ENCODE measurements at places on chromosomes 3 and 15.

- DNase-seq = no peak
These were observed 80.8 kb downstream of the OPA1 start for GRCh38 chr3:193673845-193674244.

- no peak for DNase-seq
These were observed 100.6 kb downstream of the DCLK3 start for GRCh38 chr3:36663666-36664291.

DNA sequence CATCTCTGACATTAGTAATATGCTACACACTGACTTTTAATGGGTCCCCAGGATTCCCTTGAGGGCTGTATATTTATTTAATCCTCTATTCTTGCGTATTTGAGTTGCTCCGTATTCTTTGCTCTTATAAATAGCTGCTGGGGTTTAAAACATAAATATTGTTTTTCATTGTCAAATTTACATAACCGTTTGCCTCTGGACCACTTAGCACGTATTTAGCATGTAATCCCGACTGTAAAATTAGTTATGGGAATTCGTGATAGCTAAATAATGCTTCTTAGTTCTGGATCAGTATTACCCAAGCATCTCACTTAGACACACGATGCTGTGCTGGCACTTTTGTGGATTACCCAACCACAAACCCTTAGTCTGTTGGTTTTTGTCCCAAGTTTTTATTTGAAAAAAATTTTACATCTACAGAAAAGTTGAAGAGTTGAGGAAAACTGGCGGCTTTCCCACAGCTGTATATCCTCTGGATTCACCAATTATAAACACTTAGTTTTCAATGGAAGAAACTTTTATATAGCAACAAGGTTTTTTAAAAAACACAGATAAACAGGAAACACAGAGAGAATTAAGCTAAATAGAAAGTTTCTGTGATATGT lies 296.8 kb upstream of the TPM1 start:
- no peak for DNase-seq

DNA sequence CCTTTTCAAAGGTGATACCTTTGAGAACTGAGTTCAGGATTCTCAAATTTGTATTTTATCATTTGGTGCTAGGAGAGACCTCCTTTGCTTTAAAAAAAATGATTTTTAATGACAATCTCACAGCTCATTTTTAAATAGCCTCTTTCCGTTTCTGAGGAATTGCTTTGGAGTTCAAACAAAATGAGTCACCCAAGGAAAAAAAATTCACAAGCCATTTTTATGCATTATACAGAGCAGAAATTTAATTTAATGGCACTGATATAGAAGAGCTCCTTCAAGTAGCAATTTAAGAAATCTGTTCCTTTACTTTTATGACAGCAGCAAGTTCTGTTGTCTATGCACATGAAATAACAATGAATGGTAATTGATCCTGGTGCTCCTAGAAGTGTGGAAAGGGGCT lies 337.9 kb upstream of the KCNMB2 start:
- no peak for DNase-seq

DNA sequence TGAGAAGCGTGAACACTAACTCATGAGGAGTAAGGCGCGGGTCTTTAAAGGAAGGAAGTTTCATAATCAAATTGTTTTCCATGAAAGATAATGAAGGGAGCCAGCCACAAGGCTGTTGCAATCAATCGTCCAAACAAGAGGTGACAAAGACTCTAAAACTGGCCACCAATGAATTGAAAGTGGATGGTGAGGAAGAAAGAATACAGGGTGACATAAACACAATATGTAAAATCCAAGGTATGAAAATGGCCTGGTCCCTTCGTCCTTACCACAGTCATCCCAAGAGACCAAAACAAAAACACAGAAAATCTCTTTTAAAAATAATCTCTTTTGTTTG lies 12.0 kb downstream of the CD86 start:
- no peak for DNase-seq

- DNase-seq = no peak
These were observed 2.9 kb downstream of the GATA2 start for GRCh38 chr3:128489927-128490649.

GRCh38 chr3:48222616-48223513 lies at the start of gene CAMP:
Gene CAMP, plus strand, starts transcription at chr3:48223495. Its CDS starts 17 bp downstream, at chr3:48223512.
- DNase-seq = no peak

- no peak for DNase-seq
These were observed 43.0 kb downstream of the LIPC start for GRCh38 chr15:58474741-58475323.

DNA sequence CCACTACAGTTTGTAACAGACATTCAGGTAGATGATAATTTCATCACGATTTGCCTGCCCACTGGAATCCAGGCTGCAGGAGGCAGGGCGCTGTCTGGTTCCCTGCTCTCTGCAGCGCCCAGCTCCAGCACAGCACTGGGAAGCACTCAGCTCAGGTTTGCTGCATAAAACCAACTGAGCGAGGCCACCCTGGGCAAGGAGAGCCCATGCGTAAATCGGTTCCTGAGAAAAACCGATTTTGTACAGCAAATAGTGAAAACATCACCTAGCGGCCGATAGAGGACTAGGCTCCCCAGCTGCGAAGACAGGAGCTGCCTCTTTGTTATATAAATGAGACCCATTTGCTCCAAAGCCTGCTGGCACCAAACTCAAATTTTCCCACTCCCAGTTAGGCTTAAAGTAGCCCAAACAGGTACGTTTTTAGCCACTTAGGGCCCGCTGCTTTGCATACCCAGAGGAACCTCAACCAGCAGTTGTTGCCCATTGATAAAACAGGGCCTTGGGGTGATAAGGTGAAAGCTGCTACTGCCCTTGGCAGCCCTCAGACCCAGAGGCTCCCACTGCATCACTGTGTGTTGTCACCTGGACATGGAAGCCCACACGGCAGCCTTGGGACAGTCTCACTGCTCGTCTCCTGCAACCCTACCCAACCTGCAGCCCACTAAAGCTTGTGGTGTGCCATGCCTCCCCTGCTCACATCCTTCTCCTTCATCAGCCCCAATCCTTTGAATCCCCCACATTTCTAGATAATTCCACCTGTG lies 47.5 kb downstream of the ALDH1L1 start:
- DNase-seq = no peak

DNA sequence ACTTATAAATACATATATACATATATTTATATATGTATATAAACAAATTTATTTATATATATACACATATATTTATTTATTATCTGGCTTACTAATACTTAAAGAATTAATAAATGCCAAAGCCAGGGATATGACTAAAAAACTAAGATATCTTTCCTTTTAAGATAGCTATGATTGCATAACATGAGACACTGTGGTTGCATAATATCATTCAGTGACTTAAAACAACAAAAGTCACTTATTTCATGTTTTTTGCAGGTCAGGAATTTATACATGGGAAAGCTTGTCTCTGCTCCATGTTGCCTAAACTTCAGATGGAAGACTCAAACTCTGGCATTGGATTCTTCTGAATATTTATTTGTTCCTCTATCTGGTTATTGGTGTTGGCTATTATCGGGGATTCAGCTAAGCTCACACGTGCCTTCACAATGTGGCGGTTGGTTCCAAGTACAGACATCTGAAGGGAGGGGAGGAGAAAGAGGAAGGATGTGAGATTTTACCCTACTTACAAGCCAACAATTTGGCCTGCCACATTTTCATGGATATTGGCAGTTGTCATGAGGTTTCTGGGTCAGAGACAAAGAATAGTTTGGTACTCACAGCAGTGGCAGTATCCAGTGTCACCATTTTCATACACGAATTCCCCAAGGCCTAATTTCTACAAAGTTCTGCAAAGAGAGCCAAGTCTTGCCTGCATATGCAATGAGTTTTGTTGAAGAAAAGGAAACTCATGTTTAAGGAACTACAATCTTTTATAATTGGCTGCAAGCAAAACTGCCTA lies 381.6 kb downstream of the EPHA3 start:
- DNase-seq = no peak

GRCh38 chr3:194505791-194506415 lies 19.1 kb upstream of the ATP13A3 start:
- DNase-seq = no peak

- DNase-seq = no peak
These were observed 79.1 kb downstream of the CEP63 start for GRCh38 chr3:134564991-134565390.

DNA sequence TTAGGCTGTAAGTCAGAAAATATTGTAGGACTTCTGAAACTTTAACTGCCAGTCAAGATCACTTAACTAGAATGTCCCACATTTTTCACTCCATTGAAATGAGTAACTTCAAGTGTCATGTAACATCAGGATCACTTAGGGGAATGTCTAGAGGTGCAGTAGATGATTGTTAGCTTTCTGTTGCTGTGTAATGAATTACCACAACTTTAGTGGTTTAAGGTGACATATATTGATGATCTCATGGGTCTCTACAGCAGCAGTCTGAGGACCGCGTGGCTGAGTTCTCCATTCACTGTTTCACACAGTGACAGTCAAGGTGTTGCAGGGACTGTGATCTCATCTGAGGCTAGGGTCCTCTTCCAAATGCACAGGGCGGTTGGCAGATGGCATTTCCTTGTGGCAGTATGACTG lies 82.7 kb downstream of the SLC25A26 start:
- DNase-seq = no peak

GRCh38 chr15:45635191-45635638 lies 386 bp downstream of the SQOR start:
- no peak for DNase-seq

DNA sequence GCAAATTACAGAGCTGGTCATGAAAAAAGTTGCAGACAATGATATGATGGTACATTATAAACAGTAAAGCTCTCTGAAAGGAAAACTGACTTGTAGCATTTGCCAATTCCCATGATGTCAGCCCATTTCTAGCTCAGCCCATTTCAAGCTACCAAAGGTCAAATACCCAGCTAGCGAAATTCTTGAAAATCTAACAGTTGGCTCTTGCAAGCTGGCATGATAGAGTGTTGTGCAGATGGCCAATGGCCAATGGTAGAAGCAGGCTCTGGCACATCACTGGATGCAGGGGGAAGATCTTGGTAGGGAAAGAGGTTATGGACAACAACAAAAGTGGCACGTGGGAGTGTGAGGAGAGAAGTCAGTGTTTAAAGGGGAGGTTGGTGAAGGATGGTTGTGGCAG lies 36.7 kb downstream of the RASGRF1 start:
- no peak for DNase-seq

DNA sequence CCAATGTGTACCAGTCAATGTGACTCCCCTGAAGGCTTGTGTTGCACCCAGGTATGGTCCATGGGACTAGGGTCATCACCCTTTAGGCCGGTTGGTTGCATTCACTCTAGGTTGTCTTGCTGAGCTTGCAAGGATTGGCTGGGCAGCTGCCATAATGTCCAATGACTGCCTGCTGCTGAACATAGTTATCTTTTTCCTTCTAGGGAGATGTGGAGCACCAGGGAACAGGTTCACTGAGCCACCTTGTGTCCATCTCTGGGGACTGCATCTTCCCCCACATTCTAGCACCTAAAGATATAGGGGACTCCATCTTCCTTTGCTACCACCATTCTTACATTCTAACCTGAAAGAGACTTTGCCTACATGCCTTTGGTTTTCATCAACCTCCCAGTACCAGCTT lies 580.4 kb upstream of the TBL1XR1 start:
- no peak for DNase-seq

- DNase-seq = no peak
These were observed 23.4 kb downstream of the POMGNT2 start for GRCh38 chr3:43082457-43082856.

DNA sequence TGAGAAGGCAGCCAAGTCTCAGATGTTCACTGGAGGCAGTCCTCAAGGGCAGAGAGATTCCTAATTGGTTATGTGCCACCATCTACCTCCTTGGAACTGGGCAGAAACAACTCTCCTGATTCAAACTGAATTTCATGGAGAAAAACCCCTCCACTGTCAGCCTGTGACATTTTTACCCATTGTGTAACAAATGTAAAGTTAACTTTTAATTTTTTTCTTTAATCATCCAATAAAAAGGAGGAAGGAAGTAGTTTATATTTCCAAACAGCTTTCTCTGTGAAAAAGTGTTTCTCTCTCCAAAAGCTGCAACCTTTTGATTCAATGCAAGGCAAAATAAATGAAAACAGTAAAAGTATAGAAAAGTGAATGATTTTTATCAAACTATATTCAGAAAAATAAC lies 510 bp upstream of the COLQ start:
- DNase-seq = no peak

DNA sequence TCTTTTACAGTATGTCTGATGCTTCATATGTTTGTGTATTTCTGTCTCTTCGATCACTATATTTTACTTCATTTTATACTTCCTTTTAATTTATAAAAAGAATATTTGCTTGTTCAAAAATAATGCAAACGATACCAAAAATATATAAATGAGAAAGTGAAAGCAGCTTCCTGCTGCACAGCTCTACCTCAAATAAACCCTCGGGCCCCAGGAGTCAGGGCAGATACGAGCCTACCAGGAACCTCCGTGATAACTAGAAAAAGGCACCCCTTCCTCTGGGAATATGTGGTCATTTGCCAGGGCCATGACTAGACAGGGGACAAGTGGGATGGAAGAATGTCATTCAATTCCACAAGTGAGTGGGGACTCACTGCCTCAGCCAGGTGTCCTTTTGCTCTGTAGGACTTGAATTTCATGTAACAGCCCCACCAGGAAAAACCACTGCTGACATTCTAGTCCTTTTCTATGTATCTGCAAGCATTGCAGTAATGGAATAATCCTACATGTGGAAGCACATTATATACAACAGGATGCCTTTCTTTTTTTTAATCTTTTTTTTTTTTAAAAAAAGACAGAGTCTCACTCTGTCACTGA lies 133.3 kb downstream of the SUCLG2 start:
- no peak for DNase-seq

- no peak for DNase-seq
These were observed 561 bp downstream of the SIDT1 start for GRCh38 chr3:113532698-113533533.

GRCh38 chr15:75725006-75725718 lies 12.5 kb upstream of the CSPG4 start:
- no peak for DNase-seq

GRCh38 chr3:52210550-52211046 lies 12.6 kb downstream of the ALAS1 start:
- DNase-seq = no peak

GRCh38 chr3:170353485-170353884 lies 4.0 kb upstream of the SKIL start:
- DNase-seq = no peak

GRCh38 chr3:184636741-184637316 lies 75.0 kb downstream of the MAGEF1 start:
- DNase-seq = peak; percentile 49

- DNase-seq = no peak
These were observed 512.6 kb upstream of the NAALADL2 start for GRCh38 chr3:174346571-174346970.

Data from non-pigmented ciliary epithelial cell (primary cell).